Breast epithelium (tissue), 4 donors: ENCODE measurements at places on chromosomes 16 and 17.

- H3K27ac ChIP-seq, result no peak overlapping the region
- no peaks in the 10 kb centered on the region for H3K36me3 ChIP-seq
- H3K4me3 ChIP-seq, result no peak overlapping the region
- no peaks in the 10 kb centered on the region for H3K4me1 ChIP-seq
- H3K27me3 ChIP-seq, result no peaks in the 10 kb centered on the region
These were observed 4.2 kb upstream of the CMTM2 start for GRCh38 chr16:66575060-66575459.

DNA sequence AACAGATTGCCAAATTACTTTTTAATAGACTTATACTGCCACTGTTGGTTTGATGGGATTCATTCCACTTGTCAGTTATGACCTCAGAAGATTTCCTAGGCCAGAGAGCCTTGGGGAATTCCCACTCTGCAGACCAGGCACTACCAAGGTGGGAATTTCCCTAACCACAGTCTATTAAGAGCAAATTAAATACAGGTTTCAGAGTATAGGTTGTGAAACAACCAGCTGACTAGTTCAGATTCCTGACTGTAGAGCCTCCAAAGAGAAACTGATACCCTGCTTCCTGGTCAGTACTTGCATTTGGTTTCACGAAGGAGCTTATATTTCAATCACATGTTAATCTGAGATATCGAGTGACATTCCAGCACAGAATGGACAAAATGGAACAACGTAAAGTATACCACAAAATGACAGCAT is 186.5 kb downstream of the STX8 start:
- H3K4me1 ChIP-seq, result no peaks in the 10 kb centered on the region
- no peak overlapping the region for H3K4me3 ChIP-seq
- no peaks in the 10 kb centered on the region for H3K36me3 ChIP-seq

GRCh38 chr17:49993423-49994060 is 1.5 kb downstream of the DLX3 start:
- H3K4me3 ChIP-seq, result peak overlapping the region; percentile 59
- no peaks in the 10 kb centered on the region for H3K36me3 ChIP-seq
- H3K27me3 ChIP-seq, result no peaks in the 10 kb centered on the region

- no peaks in the 10 kb centered on the region for H3K27me3 ChIP-seq
- no peaks in the 10 kb centered on the region for H3K4me1 ChIP-seq
- no peaks in the 10 kb centered on the region for H3K36me3 ChIP-seq
- no peak overlapping the region for H3K27ac ChIP-seq
These were observed 9.3 kb upstream of the ZNF500 start for GRCh38 chr16:4776141-4776705.

- H3K36me3 ChIP-seq, result no peaks in the 10 kb centered on the region
- H3K4me3 ChIP-seq, result peak overlapping the region; percentile 90
- no peaks in the 10 kb centered on the region for H3K4me1 ChIP-seq
- H3K27ac ChIP-seq, result peak overlapping the region; percentile 79
- H3K27me3 ChIP-seq, result no peaks in the 10 kb centered on the region
These were observed 172.8 kb upstream of the ZNF267 start for GRCh38 chr16:31700530-31701388.

GRCh38 chr16:12801511-12802042 is 2.1 kb downstream of the CPPED1 start:
- no peaks in the 10 kb centered on the region for H3K27me3 ChIP-seq
- no peak overlapping the region for H3K4me3 ChIP-seq
- H3K4me1 ChIP-seq, result no peaks in the 10 kb centered on the region
- H3K27ac ChIP-seq, result peak overlapping the region; percentile 36
- no peaks in the 10 kb centered on the region for H3K36me3 ChIP-seq

DNA sequence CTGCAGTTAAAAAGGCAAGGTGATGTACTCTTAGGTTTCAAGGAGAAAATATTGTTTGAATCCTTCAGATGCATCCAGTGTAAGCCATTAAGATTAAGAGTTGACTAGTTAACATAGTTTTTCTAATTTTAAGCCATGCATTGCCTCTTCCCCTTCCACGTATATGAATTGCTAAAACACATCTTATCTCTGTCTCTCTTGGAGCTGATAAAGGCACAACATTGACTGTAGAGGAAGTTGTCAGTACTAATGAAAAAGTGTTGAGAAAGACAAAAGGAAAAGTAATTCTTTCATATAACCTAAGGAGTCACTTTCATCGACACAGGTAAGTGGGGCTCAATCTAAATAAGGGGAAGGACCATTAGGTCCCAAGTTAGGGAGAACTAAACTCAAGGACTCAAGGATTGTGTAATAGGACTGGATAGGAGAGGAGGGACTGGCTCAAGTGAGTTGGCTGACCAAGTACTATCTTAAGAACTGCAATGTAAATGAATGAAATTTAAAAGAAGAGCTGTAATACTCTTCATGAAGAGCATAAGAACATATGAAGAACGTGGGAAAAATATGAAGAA is 55.6 kb downstream of the GRB7 start:
- no peak overlapping the region for H3K4me3 ChIP-seq
- DNase-seq, result no peak
- H3K27me3 ChIP-seq, result no peaks in the 10 kb centered on the region
- H3K27ac ChIP-seq, result no peak overlapping the region

- DNase-seq, result no peak
- H3K4me3 ChIP-seq, result no peak overlapping the region
- no peaks in the 10 kb centered on the region for H3K27me3 ChIP-seq
- no peak overlapping the region for H3K27ac ChIP-seq
- H3K36me3 ChIP-seq, result no peaks in the 10 kb centered on the region
These were observed 50.2 kb downstream of the CYTH1 start for GRCh38 chr17:78731904-78732303.

GRCh38 chr17:78838574-78839005 is 2.0 kb downstream of the USP36 start:
- no peaks in the 10 kb centered on the region for H3K27me3 ChIP-seq
- H3K36me3 ChIP-seq, result no peaks in the 10 kb centered on the region
- no peak overlapping the region for H3K27ac ChIP-seq
- no peak for DNase-seq
- peak overlapping the region; percentile 98 for H3K4me3 ChIP-seq
- H3K4me1 ChIP-seq, result peaks cover 6% of the 10 kb centered on the region

DNA sequence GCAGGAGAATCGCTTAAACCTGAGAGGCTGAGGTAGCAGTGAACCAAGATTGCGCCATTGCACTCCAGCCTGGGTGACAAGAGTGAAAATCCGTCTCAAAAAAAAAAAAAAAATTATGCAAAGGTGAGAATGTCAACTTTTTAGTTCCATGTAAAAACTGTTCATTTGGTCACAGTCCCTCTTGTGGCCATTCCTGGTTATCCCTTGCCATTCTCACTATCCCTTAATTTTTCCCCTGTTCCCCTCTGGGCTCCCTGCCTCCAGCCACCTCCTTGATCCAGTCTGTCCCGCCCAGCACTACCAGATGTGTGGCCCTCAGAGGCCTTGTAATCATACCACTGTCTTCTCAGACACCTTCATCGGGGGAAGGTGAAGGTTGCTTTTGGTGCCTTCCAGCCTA is 23.4 kb downstream of the DCAF7 start:
- no peak overlapping the region for H3K4me3 ChIP-seq
- H3K27me3 ChIP-seq, result no peaks in the 10 kb centered on the region
- no peaks in the 10 kb centered on the region for H3K4me1 ChIP-seq
- no peaks in the 10 kb centered on the region for H3K36me3 ChIP-seq
- no peak for DNase-seq
- no peak overlapping the region for H3K27ac ChIP-seq

DNA sequence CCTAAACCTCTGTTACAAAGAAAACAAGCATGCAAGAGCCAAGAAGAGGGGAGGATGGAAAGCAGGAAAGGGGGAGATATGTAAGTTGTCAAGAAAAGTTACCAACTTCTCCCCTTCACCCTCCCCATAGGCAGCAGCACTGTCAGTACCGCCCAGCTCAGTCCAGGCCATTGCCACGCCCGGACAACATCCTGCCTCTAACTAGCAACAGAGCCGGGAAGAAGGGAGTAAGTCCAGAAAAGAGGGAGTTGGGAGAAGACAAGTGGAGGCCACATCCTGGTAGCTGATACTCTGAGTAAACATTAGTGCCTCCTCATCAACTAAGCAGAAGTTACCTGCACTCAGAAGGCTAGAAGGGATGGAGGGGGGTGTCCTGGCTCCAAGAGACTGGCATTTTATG is 113.6 kb downstream of the SMG6 start:
- H3K36me3 ChIP-seq, result no peaks in the 10 kb centered on the region
- peaks cover 7% of the 10 kb centered on the region for H3K4me1 ChIP-seq
- H3K4me3 ChIP-seq, result no peak overlapping the region
- H3K27me3 ChIP-seq, result no peaks in the 10 kb centered on the region
- DNase-seq, result no peak

DNA sequence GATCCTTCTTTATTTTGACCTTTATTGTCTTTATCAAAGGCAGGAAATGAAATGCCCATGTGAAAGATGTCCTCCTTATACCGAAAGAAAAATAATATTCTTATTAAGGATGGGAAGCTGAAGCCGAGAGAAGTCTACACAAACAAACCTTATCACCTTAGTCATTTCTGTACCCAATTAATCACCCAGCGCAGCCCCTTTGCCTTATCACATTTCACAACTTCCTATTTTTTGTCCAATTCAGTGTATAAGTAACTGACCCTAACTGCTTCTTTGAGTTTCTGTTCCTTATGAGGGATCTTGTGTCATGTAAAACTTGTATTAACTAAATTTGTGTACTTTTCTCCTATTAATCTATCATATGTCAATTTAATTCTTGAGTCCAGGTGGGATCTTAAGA is 16.4 kb upstream of the CCL23 start:
- H3K27me3 ChIP-seq, result no peaks in the 10 kb centered on the region
- no peak for DNase-seq
- H3K4me3 ChIP-seq, result no peak overlapping the region
- H3K27ac ChIP-seq, result no peak overlapping the region
- H3K4me1 ChIP-seq, result no peaks in the 10 kb centered on the region
- no peaks in the 10 kb centered on the region for H3K36me3 ChIP-seq

DNA sequence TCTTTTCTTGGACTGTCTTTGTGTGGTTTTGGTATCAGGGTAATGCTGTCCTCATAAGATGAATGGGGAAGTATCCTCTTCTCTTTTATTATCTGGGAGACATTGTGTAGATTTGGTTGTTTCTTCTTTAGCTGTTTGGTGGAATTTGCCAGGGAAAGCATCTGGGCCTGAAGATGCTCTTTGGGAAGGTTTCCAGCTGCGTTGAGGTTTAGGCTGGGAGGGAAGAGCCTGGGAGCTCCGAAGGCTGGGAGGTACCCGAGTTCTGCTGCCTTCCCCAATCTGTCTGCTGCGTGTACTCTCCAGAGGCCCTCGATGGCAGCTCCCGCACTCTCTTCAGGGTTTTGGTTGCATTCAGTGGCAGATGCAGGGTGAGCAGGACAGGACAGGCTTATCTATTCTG is 25.6 kb upstream of the CRISPLD2 start:
- no peaks in the 10 kb centered on the region for H3K27me3 ChIP-seq
- H3K4me3 ChIP-seq, result no peak overlapping the region
- DNase-seq, result no peak
- no peaks in the 10 kb centered on the region for H3K4me1 ChIP-seq
- peak overlapping the region; percentile 68 for H3K27ac ChIP-seq
- H3K36me3 ChIP-seq, result no peaks in the 10 kb centered on the region

DNA sequence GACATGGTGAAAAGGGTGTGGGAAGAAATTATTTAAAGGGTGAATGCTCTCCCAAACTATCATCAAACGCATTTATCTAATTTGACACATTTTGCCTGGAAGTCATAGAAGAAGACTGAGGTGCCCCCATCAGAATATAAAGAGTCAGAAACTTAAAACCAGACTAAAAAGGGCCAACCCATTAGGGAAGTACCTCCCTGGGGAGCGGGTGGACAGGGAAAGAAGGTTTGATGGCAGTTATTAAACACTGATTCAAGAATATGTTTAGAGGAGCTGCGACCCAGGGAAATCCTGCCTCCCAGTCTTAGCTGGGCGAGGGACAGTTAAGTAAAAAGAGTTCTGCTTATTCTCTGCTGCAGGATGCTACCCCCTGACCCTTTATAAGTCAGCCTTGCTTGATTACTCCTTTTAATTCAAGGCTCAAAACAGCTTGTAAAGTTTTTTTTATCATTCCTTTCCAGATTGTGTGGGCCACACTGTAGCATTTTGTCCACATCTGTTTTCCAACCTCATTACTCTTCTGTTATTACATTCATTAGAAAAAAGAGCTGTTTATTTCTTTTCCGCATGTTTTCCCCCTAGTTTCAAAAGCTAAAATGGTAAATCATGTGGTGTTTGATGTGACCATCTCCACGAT is 138.5 kb upstream of the TBX2 start:
- H3K4me1 ChIP-seq, result no peaks in the 10 kb centered on the region
- H3K4me3 ChIP-seq, result no peak overlapping the region
- no peak for DNase-seq

GRCh38 chr17:16818821-16819683 is 129.0 kb downstream of the CCDC144A start:
- no peaks in the 10 kb centered on the region for H3K36me3 ChIP-seq
- no peaks in the 10 kb centered on the region for H3K27me3 ChIP-seq
- no peak overlapping the region for H3K4me3 ChIP-seq

- H3K36me3 ChIP-seq, result no peaks in the 10 kb centered on the region
- no peak for DNase-seq
- no peaks in the 10 kb centered on the region for H3K27me3 ChIP-seq
- no peak overlapping the region for H3K4me3 ChIP-seq
- H3K4me1 ChIP-seq, result peaks cover 8% of the 10 kb centered on the region
These were observed 77.4 kb downstream of the RPA1 start for GRCh38 chr17:1907216-1907631.

DNA sequence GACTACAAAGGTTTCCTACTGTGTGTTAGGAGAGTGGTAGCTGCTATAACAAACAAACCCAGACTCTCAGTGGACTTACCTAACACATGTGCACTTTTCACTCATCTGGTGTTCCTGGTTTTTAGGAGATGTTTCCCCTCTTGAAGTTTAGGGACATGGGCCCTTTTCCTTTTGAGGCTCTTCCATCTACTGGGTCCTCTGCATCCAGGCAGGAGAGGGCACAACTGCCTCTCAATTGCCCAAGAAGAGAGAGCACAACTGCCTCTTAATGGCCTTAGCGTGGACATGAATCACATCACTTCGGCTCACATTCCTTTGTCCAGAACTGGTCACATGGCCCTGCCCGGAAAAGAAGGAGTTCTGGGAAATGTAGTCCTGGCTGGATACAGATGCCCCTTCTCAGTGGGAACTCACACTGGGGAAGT is 9.8 kb upstream of the TNRC6C start:
- no peak overlapping the region for H3K4me3 ChIP-seq
- DNase-seq, result no peak
- H3K4me1 ChIP-seq, result no peaks in the 10 kb centered on the region
- H3K27me3 ChIP-seq, result peaks cover 30% of the 10 kb centered on the region
- no peaks in the 10 kb centered on the region for H3K36me3 ChIP-seq
